HS-27A (cell line): ENCODE measurements at places on chromosomes 4 and X.

GRCh38 chr4:33626221-33626620, 2618.1 kb downstream of the ARAP2 start:
- DNase-seq, result no peak

GRCh38 chr4:42768125-42768748, 111.3 kb upstream of the ATP8A1 start:
- no peak for DNase-seq

DNA sequence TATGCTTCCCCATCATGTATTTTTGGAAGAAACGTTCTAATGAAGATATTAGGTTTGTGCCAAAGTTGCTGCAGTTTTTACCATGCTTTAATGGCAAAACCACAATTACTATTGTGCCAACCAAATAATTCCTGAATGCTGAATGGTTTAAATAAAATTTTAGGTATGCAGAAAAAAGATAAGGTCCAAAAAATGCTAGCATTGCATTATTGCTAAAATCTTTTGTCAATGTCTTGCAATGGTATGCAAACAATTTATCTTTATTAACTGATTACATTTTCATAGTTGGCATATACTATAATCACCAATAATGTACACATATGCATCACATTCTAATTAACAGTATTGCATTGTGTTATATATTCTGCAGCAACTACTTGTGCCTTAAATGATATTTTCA, 1657.4 kb upstream of the IGFBP7 start:
- no peak for DNase-seq

GRCh38 chr4:1521821-1522361, 115.6 kb upstream of the NKX1-1 start:
- no peak for DNase-seq

- DNase-seq, result no peak
Observed at GRCh38 chr4:147576084-147576483, 41.1 kb upstream of the TMEM184C start.

GRCh38 chr4:129082302-129082701, 11.0 kb downstream of the SCLT1 start:
- DNase-seq, result no peak

GRCh38 chr4:28469387-28469786, 1608.7 kb downstream of the STIM2 start:
- no peak for DNase-seq

DNA sequence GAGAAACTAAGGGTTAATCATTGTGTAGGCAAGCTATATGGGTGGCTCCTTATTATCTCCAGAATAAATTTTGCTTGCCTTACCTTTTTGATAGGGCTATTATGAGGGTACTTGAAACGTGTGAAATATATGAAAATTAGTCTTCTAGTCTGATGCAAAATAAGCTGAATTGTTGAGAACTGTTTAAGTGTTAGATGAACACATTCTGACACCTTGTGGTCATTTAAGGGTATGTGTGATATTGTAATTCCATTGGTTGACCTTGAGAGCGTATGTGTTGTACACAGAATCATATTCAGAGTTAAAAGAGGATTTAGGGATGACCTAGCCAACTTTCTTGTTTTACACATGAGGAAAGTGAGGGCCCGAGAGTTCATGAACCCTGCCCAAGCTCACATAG, 44.6 kb upstream of the LINC00632 start:
- DNase-seq, result no peak

GRCh38 chr4:111960241-111960667, 185.0 kb upstream of the FAM241A start:
- DNase-seq, result no peak

GRCh38 chr4:134540588-134540987, 339.0 kb upstream of the PABPC4L start:
- no peak for DNase-seq

- DNase-seq, result peak; percentile 11
Observed at GRCh38 chrX:132292793-132293192, 73.5 kb upstream of the RAP2C start.

DNA sequence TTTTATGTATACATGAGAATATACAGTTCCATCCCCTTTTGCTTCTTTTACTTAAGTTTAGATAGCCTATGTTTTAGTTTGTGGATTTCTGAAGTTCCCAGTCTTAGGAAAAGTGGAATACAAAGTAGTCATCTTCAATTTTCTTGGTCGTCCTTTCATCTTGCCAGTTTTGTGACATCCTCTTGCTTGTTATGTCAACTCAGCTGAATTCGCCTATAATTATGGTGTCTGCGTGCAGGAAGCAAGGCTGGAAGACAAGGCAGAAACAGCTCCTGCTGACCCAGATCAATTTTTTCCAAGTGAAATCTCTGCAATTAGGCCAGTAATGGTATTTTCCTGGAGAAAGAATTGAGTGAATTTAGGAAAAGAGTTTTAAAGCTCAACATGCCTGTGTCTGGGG, 28.1 kb upstream of the NYX start:
- DNase-seq, result no peak

DNA sequence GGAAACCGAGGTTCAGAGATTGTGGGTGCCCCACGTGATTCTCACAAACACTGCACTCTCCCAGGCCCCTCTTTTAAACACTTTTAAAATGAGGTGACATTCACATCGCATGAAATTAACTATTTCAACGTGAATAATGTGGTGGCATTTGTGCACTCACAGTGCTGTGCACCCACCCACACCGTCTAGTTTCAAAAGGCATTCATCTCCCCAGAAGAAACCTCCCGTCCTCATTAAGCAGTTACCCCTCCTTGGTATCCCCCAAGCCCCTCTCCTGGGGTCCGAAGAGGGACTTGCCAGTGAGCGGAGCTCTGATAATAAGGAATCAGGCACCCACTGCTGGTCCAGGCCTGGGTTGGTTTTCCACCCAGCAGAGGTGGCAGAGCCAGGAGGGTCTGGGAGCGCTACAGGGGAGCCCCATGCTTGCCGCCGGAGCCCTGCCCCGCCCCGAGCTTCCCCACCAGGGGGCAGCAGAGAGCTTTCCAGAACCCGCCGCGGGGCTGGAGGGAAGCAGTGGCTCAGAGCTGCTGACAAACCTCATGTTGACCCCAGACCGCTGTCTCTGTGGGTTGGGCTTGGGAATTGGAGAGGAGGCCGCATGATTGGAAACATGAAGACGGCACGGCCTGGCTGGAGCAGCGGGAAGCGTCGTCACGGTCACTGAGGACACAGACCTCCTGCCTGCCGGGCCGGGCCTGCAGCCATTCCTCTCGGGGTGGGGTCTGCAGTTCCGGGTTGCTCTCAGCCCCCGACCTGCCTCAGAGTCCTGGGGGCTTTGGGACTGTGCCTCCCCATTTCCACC, 27.5 kb upstream of the HTRA3 start:
- DNase-seq, result peak; percentile 5

DNA sequence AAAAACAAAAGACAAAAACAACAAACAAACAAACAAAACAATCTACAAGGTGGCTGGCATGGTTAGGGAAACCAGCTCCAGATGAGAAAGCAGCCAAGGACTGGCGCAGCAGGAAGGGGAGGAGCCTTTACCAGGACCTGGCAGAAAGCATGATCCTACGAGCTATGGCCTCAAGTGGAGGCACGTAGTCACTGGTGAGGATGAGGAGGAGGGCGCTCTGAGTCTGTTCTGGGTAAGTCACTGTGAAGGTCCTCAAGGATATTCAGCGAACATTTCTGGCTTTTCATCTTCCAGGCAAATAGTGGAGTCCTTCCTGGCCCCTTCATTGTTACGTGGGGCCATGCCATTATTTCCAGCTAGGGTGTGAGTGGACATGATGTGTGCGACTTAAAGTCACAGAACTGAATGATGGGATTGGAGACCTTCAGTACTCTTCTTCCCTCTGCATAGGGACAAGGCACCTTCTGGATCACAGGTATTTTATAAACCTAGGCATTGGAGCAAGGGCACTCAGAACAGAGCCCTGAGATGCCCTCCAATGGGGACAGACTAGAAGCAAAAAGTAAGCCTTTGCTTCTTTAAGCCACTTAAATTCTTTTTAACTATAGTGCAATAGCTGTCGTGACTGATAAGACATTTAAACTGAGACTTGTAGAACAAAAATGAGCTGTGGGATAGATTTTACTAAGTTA, 771.3 kb downstream of the RAB28 start:
- no peak for DNase-seq

GRCh38 chrX:74523870-74524735, 90.3 kb downstream of the RLIM start:
- DNase-seq, result no peak

DNA sequence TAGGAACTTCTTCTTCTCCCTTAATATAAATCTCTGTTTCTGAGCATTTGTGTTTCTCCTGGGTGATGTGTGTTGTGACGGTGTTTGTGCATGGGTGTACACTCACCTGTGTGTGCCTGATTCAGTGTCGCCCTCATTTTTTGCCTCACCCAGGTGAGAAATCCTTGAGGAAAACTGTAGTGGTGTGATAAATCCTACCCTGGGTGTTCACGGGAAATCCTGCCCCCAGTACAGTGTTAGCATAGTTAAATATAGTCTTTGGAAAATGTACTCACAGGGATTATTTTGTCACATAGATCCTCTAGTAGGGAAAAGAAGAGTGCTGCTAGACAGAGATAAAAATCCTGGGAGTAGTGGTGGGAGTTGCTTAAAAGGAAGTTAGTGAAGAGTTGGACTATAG, 291.9 kb upstream of the PITX2 start:
- DNase-seq, result no peak

DNA sequence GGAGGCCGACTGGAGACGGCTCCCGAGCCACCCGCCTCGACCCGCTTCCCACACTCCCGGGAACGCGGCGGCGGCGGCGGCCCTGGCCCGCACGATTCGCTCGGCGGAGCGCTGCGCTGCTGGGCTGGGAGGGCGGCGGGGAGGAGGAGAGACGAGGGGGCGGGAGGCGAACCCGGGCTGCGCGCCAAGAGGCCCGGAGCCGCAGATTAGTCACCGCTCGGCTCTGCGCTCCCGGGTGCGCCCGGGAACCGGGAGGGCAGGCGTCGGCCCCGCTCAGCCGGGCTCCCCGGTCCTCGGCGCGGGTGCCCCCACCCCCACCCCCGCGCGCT, 11.2 kb upstream of the BCOR start:
- DNase-seq, result no peak

DNA sequence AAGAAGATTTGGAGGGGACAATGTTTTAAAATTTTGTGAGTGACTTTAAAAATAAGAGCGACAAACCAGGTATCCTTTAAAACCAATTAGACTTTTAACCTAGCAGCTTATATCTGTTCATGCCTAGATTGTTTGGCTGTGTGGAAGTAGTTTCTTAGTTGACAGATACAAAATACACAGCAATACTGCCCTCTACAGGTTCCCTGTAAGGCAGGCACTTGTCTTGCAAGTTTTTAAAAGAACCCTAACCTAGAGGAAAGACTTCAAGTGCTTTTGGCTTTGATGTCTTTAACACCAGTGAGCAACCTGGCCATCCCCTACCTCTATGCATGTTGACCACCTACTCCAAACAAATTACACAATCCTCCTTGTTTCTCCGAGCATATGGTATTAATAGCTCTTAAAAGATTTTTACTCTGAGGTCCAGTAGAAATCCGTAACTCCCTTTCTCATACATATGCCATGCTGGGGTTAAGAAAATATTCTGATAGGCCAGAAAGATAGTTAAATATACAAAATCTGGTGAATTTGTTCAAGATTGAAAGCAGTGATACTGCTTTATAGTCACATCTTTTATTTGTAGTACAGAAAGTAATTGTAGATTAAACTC, 273.0 kb downstream of the ARHGAP24 start:
- no peak for DNase-seq

DNA sequence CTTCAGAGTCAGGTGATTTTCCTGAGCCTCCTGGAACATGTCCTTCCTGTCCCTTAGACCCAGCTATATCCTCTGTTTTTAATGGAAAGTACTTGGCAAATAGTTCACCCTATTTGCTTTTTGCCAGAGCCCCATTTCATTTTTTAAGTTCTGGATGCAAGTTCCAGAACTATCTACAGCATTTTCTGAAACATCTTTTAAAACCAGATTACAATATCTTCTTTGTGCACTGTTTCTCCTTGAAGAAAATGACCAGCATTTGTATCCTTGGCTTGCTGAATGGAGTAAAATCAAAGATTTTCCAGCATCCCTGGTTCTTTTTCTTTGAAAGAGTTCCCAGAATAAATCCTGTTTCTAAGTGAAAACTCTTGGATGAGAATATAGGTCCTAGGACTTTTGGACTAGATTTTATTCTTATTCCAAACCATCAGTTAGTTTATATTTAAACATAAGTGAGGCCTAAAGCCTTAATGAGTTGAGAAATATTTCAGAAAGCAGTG, 224.3 kb downstream of the ANK2 start:
- no peak for DNase-seq

DNA sequence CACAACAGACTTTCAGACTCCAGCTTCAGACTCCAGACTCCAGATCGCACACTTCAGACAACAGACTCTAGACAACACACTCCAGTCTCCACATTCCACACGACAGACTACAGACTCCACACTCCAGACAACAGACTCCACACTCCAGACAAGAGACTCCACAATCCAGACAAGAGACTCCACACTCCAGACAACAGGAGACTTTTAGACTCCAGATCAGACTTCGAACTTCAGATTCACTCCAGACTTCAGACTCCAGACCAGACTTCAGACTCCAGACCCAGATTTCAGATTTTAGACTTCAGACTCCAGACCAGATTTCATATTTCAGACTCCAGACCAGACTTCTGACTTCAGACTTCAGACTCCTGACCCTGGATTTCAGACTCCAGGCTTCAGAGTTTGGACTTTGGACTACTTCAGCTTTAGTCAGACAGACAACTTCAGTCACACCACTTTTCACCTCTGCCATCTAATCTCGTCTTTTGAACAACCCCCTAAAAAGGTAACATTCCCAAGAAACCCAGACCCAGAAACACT, 29.0 kb upstream of the TLR2 start:
- DNase-seq, result no peak

DNA sequence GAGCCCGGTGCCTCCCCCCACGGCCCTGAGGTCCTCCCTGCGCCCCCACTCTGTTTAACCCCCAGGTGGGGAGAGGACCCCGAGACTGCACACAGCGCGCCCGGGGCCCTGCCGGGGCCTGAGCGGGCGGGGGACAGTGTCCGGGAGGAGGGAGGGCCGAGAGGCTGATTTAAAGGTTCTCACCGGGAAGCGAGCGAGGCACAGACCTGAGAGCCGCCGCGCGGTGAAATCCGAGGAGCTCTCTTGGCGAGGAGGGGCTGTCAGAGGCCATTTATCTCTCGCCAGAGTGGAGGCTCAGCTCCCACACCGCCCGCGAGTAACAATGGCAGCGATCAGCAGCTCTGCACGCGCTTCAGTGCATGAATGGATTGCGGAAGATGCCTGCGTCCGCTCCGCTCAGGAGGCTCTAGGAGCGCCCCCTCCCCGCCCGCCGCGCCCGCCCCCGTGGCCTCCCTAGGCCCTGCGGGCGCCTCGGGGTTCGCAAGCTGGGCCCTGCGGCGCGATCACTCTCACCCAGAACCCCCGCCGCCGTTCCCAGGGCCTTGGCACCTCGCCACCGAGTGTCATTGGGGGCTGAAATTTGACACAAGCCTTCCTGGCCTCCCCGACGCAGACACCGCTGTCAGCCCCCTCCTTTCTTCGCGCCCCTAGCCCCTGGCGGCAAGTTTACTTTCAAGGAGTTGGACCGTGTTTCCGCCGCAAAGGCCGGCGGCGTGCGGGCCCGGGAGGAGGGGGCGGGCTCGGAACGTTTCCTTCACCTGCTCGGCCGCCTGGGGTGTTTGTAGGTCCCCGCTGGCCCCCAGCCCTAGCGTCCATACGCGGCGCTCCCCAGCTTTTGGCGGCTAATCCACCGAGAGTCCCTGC, 48.7 kb upstream of the BCOR start:
- DNase-seq, result no peak
